ENCODE measurements at places on chromosomes 11 and 22. TPM values are rescaled to one million over a fixed set of nuclear protein-coding genes. Genes with fewer than 3 reads are reported as not detected.

Gene OVCH2
- not detected for total RNA-seq

Gene DTX4
- 1.5 TPM for total RNA-seq

Gene NEFH
- total RNA-seq = 0.10 TPM

Gene FAM83F
- total RNA-seq = 6.6 TPM

Gene KRTAP5-10
- not detected for total RNA-seq

Gene GAL3ST1
- total RNA-seq = not detected

Gene LMNTD2
- 0.10 TPM for total RNA-seq

Gene POU2AF2
- total RNA-seq = not detected

DNA sequence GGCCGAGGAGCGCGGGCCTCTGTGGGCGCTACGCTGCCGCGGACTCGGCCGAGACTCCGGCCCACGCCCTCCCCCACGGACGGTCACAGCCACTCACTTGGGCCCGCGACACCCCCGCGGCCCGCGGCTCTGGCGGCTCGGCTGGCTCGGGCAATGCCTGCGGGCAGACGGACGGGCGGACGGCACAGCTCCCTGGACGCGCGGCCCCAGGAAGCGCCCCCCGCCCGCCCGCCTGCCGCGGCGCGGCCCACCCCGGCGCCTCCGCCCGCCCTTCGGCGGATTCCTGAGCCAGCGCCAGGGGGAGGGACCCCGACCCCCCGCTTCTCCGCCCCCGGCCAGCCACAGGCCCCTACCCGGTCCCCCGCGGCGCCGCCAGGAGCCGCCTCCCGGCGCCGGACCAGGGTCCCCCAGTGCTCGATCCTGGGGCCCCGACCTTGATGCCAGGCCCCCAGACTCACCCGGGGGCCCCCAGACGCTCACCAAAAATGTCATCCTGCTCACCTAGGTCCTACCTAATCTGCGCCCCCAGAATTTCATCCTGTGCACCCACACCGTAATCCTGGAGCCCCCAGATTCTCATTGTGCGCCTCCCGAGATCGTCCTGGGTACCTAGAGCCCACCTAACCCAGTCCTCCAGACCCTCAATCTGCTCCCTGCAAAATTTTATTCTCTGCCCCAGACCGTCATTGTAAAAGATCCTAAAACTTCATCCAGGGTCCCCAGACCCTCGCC, at the start of gene EFEMP2:
EFEMP2 (minus strand) TSS at position 215 of the 732 bp plus-strand sequence. CDS start 446 bp downstream, outside the sequence.
- peak; percentile 82 for DNase-seq

DNA sequence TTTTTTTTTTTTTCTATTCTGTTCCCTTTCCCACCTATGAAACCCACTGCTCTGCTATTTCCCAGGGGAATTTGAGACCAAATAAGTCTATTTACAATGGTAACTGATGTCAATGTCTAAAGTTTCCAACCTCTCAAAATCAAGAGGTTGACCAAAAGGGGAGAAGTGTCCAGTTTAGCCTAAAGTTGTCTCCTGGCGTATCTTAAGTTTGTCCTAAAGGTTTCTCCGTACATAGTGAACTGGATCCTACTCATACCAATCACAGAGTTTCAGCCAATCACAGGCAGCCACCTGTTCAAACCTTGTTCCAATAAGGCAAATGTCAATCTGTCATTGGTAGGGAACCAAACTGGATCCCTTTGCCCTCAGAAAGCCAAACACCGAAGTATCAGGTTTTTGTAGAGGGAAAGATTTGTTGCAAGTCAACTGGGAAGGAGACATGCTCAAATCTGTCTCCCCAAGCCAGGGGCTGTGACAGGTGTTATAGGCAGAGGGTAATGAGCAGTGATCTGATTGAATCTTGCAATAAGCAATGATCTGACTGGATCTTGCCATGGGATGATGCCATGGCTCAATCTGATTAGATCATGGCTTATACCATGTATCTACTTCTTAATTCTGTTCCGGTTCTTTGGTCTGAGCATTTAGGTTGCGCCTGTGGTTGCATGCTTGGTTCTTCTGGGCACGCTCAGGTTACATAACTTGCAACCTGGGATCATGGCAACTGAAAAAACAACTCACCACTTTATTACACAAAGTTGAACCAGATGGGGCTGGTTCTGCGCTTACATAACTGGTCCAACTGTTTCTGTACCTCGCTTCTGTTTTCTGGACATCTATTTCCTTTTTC, 1.1 kb upstream of the VPS37C start:
- no peak for DNase-seq

- DNase-seq = no peak
These were observed 21.8 kb upstream of the IL17REL start for GRCh38 chr22:50034126-50035081.

GRCh38 chr11:122883646-122883979, 1.1 kb downstream of the JHY start:
- DNase-seq = no peak

GRCh38 chr11:83845797-83846196, 559.6 kb upstream of the CCDC90B start:
- DNase-seq = no peak

- no peak for DNase-seq
These were observed 164.3 kb downstream of the PGR start for GRCh38 chr11:100965346-100965745.

DNA sequence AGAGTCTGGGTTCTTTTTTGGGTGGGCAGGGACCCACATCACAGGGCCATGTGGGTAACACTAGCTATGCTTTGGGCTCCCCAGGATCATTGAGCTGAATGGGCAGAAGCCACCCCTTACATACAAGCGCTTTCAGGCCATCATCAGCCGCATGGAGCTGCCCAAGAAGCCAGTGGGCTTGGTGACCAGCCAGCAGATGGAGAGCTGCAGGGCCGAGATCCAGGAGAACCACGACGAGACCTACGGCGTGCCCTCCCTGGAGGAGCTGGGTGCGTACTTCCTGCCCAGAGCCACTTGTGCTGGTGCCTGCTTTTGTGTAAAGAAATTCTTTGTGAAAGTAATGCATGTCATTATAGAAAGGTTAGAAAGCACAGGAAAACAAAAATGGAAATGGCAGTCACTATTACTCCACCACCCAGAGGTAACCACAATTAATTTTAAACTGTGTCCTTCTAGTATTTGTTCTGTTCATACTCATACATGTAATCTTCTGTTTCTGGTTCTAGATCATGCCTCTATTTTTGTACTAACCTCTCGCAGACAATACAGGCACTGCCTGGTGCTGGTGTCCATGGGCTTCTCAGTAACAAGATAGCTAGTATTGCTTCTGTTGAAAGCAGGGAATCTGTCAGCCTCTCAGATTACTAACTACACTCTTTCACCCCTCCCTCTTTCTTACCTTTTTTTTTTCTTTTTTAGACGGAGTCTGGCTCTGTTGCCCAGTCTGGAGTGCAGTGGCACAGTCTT, 13.7 kb downstream of the CRY2 start:
- peak; percentile 48 for DNase-seq

GRCh38 chr11:89521294-89521693, 30.1 kb upstream of the NOX4 start:
- DNase-seq = no peak

DNA sequence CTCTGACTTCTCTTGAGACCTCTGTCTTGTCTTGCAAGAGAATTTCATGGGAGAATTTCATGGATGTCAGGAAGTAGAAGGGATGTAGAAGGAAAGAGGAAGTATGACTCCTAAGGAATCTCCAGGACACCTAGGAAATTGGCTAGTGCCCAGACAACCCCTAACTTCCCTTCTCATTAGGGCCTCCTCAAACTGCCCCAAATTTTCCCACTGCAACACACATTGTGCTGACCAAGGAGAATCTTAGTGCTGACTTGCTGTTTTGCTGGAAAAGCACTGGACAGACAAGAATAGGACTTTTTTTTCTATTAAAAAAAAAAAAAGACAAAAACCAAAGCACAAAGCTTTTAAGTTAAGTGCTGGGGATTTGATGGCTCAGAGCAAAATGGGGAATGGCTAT, 236.1 kb upstream of the CADM1 start:
- DNase-seq = no peak

DNA sequence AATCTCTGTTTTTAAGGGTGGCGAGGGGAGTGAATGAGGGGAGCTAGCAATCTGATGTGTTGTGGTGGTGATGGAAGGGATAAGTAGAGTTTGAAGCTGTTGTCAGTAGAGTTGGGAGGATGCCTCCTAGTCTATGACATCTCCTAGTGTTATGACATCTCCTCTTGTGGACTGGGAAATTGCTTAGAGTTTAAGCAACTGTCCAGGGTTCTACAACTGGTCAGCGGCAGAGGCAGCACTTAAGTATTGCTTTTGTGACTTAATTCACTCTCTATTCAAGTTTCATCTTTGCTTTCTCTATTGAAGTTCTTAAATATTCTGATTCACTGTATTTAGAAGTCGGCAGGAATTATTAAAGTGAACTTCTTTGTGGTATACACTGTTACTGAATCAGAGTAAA, 13.8 kb downstream of the BMAL1 start:
- DNase-seq = no peak

DNA sequence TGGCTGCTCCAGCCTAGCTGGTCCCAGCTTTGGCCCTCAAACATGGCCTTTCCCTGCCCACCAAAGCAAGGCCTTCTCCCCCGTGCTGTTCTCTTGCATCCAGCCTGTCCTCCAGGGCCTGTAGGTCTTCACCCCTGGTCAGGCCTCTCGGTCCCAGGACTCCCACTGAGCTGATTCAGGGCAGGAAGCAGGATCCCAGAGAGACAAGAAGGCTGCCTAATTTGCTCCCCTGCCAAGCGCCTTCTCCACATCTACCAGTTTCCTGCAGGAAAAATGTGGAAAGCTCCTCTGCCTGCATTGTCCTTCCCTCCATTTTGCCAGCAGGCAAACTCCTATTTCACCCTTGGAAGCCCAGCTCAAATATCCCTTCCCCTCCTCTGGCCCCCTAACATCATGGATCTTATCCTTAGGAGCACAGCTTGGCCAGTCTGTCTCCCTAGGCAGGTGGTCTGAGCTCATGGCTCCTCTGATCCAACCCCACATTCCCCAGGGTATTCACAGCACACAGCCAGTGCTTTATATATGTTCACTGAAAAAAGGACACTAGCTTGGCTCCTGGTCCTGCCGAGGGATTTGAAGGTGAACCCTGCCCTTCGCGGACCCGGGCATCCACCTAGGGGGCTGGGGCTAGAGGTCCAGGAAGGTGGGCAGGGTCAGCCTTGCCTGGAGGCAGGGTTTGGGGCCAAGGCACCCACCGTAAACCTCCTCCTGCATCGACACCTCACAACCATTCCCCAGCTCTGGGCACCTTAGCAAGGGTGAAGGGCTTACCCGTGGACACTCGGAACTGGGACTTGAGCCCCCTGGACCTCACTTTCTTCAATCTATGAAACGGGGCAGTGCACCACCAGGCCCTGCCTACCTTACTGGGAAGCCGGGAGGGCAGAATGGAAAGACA, 968 bp downstream of the RHBDD3 start:
- no peak for DNase-seq

- DNase-seq = no peak
These were observed 5.9 kb downstream of the ARL2 start for GRCh38 chr11:65019824-65020223.

GRCh38 chr11:33713151-33713855, 12.7 kb upstream of the C11orf91 start:
- no peak for DNase-seq

GRCh38 chr22:17943533-17944249, 80.7 kb downstream of the MICAL3 start:
- DNase-seq = no peak

DNA sequence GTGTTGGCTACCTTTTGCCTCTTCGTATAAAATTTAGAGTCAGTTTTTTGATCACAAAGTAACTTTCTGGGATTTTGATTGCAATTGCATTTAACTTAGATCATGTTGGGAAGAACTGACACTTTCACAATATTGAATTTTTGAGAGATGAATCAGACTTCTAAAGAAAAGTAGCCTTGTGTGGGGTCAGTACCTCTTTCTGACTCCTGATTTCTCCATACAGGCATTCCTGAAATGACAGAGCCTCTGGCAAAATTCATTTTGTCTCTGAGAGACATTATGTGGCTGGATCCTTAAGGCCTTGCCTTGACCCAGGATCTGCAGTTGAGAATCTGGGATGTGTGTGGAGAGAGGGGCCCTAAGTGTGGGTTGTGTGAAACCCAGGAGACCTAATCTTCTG, 37.8 kb downstream of the PPFIBP2 start:
- DNase-seq = no peak

DNA sequence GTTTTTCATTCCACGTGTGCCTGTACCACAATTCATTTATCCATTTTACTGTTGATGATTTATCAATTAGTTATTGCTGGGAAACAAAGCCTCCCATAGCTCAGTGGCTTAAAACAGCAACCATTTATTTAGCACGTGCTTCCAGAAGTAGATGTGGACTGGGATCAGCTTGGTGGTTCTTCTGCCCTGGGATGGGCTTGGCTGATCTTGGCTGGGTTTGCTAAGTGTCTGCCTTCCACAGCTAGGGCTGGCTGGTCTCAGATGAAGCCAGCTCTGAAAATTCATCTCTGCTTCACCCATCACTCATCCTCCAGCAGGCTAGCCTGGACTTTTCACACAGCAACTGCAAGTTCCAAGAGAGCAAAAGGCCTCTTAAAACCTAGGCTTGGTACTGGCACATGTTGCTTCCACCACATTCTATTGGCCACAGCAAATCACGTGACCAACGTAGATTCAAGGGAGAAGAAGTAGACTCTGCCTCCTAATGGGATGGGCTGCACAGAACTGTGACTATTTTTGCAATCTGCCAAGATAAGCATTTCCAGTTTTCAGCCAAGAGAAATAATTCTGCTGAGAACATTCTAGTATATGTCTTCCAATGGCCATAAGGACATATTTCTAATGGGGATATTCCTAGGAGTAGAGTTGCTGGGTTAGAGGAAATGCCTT, 124.9 kb downstream of the MN1 start:
- no peak for DNase-seq

- DNase-seq = peak; percentile 71
These were observed 242.6 kb upstream of the FAT3 start for GRCh38 chr11:91981995-91982394.

- no peak for DNase-seq
These were observed 85.7 kb downstream of the CSNK2A3 start for GRCh38 chr11:11267312-11267711.

DNA sequence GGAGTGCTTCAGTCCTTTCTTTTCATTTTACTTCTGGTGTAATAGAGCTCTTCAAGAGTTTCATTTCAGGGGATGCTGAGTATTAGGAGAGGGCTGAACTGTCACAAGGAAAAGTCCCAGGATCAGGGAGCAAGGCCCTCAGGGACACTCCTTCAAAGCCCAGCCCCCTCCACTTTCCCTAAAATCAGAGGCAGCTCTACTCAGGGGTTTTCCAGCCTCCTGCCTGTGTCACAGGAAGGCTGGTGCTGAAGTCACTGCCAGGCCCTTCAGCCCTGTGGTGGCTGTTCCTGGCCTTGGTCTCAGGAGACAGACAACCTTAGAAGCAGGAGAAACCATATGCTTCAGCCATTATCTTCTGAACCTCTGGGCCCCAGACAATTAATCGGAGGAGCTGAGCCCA, 36.4 kb upstream of the KIRREL3 start:
- no peak for DNase-seq

GRCh38 chr11:19786644-19787043, 74.0 kb downstream of the NAV2 start:
- DNase-seq = no peak

DNA sequence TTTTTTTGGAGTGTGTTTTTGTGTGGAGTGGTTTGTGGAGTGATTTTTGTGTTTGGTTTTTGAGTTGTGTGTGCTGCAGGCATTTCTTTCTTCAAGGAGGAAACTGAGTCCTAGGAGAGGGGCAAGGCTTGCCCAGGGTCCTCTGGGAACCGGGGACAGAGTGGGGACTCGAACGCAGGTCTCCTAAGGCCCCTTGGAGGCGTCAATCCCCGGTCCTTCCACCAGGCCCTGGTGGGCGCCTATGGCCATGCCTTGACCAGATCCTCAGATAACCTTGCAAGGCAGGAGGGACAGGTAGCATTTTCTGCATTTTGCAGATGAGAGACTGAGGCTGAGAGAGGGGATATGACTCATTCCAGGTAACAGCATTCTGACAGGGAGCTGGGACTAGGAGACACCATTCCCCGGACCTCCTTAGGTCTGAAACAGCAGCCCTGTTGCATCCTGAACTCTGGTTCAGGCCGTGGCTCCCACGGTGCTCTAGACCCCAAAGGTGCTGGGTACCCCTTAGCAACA, 39.1 kb downstream of the MYO7A start:
- no peak for DNase-seq

Data from heart left ventricle (tissue), 16 donors.